ENCODE measurements at places on chromosomes 3 and 15. TPM values are rescaled to one million over a fixed set of nuclear protein-coding genes. Genes with fewer than 3 reads are reported as not detected.

DNA sequence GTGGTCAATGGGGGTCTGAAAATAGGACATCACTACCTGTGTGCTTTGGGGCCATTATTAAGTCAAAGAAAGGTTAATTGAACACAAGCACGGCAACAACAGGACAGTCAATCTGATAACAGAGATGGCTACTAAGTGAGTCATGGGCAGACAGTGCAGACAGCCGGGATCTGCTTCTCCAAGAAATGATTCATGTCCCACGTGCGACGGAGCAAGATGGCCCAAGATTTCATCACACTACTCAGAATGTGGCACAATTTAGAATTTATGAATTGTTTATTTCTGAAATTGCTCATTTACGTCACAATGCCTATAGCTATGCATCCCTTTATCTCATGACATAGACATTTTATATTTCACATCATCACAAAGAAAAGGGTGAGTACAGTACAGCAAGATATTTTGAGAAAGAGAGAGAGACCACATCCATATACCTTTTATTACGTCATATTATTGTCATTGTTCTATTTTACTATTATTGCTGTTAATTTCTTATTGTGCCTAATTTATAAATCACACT is 770.6 kb upstream of the NR2F2 start:
- DNase-seq: peak; percentile 90

GRCh38 chr3:64238971-64239667 is 13.9 kb upstream of the PRICKLE2 start:
- DNase-seq: peak; percentile 92

- no peak for DNase-seq
Observed at GRCh38 chr3:111608383-111608782, 13.2 kb upstream of the ZBED2 start.

- DNase-seq: no peak
Observed at GRCh38 chr3:145704020-145704419, 457.0 kb downstream of the PLOD2 start.

DNA sequence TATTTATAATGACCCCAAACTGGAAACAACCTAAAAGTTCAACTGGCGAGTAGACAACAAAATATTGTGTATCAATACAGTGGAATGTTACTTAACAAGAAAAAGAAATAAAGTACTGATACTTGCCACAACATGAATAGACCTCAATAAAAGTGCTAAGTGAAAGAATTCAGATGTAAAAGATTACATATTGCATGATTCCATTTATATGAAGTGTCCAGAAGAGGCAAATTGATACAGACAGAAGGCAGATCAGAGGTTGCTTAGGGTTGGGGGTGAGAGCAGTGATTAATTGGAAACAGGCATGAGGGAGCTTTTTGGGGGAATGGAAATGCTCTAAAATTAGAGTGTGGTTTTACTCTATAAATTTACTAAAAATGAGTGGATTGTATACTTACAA is 183.3 kb downstream of the SATB1 start:
- DNase-seq: no peak

DNA sequence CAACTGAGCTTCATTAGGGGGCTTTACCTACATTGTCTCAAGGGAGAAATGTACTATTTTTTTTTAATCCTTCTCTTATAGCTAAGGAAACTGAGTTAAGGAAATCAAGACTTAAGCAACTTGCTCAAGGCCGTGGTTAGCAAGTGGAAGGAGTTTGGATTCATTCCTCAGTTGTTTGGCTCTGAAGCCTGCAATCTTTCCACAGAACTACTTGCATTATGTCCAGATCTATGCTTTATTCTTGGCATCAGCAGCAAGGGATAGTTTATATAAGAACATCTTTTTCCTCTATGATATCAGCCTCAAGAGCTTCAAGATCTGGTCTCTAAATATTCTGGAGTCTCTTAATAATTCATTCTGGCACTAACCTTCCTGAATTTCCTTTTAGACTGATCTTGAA is 182.4 kb downstream of the SV2B start:
- DNase-seq: no peak

DNA sequence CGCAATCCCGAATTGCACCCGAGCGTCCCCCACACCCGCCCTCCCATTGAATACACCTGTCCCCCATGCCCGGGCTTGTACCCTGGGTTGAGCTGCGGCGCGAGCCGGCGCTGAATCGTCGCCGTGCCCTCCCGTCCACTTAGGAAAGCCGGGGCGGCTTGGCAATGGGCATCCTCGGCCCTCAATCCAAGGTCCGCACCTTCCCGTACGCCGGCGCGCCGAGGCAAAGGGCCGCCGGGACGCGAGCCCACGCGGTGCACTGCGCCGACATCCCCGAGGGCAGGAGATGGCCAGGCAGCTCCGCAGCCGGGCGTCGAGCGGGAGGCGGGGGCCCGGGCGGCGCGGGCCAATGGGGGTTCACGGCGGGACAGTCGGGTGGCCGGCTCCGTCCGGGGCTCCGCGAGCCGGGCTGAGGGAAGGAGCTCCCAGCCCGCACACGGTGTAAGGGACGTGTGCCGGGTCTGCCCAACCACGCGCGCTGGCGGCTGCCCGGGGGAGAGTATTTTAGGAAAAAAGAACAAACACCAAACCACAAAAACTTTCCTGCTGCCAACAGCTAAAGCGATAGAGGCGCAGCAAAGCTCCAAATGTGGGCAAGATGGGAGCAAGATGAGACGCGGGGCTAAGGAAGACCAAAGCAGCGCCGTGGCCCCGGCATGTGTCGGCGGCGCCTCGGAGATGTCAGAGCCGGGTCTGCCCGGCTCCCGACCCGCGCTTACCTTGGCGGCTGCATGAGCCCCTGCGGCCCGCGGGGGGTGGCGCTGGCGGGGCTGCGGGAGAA is 621 bp downstream of the RGMA start:
- no peak for DNase-seq

GRCh38 chr3:106830334-106830733 is 546.9 kb upstream of the CCDC54 start:
- no peak for DNase-seq

GRCh38 chr15:35991386-35991785 is 445.4 kb upstream of the DPH6 start:
- DNase-seq: no peak

DNA sequence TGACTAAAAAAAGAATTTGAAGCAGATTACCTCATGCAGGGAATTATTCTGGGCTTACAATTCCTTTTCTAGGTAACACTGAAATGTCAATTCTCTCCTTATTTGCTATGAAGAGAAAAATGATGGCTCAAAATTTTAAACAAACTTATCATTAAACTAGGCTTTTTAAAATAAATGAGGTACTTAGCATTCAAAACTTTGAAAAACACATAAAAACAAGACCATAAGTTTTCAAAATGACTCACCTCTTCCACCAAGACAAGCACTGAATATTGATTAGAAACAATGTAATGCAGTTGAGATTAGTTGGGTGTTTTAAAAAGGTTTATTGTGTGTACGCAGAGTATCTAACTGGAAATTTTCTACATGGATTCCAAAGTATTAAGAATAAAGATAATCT is 154.6 kb downstream of the ADAM10 start:
- no peak for DNase-seq

DNA sequence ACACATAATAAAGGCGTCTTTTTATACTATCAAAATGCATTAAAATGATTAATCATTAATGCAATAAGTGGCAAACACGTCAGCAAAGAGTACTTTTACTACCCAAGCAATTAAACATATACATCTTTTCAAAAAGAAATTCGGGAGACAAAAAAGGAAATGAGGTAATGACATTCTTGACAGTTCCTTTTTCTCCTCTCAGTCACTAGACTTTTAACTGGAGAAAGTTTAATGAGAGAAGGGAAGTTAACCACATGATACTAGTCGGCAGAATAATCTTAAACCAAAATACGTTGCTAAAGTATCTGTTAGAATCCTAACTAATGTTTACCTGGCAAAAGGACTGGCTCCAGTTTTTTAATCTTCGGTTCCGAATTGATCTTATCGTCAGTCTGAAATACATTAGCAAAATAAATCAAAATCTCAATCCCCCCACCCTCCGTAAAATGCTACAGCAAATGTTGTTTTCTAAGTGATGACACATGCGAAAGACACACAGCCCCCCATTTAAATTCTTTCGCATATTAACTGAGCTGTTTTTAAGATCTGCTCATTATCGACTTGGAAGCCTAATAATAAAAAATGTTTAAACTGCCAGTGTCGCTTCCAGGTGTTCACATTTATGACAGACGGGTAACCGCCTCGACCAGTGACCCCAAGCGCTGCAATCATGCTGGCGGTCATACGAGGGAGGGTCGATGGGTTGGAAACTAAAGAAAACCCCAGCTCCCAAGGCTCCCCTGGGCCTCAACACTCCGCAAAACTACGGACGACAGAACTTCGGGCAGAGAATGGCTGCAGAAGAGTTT is 778 bp downstream of the MTMR10 start:
- DNase-seq: peak; percentile 12

DNA sequence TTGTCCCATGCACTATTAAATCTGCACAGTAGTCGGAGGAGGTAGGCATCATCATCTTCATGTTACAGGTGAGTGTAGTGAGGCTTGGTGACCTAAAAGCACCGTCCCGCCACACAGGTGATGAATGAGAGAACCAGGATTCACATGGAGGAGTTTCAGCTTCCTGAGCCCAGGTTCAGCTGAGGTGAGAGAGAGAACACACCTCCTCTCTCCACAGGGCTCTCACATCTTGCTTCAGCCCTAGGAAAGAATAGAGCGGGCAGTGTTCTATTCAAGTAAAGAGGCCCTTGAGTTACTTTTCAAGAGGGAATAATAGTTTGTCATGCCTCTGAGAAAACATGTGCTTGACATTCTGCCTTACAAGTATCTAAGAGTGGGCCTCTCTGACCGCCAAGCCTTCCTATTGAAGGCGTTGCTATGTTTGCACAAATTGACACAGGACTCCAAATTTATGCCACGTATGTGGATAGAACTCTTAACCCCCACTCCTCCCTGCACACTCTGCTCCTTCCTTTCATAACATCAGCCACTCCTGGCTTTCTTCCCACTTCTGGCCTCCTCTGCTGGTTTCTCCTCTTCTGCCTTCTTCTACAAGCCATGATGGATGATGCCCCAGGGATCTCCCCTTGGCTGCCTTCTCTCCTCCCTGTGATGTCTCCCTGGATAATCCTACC is 138.3 kb upstream of the ABHD17C start:
- peak; percentile 53 for DNase-seq

Gene TRPM1
- not detected for polyA plus RNA-seq

Gene ITGA11
- 7.5 TPM for polyA plus RNA-seq

Gene PPM1M
- 20.7 TPM for polyA plus RNA-seq

Gene CCDC33
- not detected for polyA plus RNA-seq

Gene TM2D3
- 37.3 TPM for polyA plus RNA-seq

Gene GOLGA8O
- not detected for polyA plus RNA-seq

All from muscle of back (tissue), 13 donors.